ENCODE measurements at places on chromosomes 1 and 21. TPM values are rescaled to one million over a fixed set of nuclear protein-coding genes. Genes with fewer than 3 reads are reported as not detected.

The NBPF4 gene
- not detected for total RNA-seq

The CHIA gene
- not detected for total RNA-seq

The AADACL4 gene
- total RNA-seq = not detected

The ADGRL2 gene
- 76.3 TPM for total RNA-seq

- no peak for DNase-seq
- peaks cover 43% of the 10 kb centered on the region for H3K36me3 ChIP-seq
- H3K4me1 ChIP-seq = no peaks in the 10 kb centered on the region
- no peaks in the 10 kb centered on the region for H3K27me3 ChIP-seq
- no peak overlapping the region for H3K4me3 ChIP-seq
- H3K27ac ChIP-seq = no peak overlapping the region
Measured at GRCh38 chr21:29033301-29033700, 8.8 kb downstream of the USP16 start.

- H3K4me1 ChIP-seq = peaks cover 26% of the 10 kb centered on the region
- no peak overlapping the region for H3K4me3 ChIP-seq
- no peak overlapping the region for H3K27ac ChIP-seq
- H3K36me3 ChIP-seq = no peaks in the 10 kb centered on the region
- H3K27me3 ChIP-seq = no peaks in the 10 kb centered on the region
Measured at GRCh38 chr1:201424146-201424545, 2.6 kb upstream of the TNNI1 start.

- peak within 1 kb of the TSS; percentile 77 for H3K4me3 ChIP-seq
- H3K27ac ChIP-seq = no peak within 1 kb of the TSS
- DNase-seq = peak; percentile 86
- no peaks in the 10 kb centered on the region for H3K36me3 ChIP-seq
- peaks cover 13% of the 10 kb centered on the region for H3K4me1 ChIP-seq
- H3K27me3 ChIP-seq = no peaks in the 10 kb centered on the region
Measured at GRCh38 chr21:36156815-36157670, at the start of gene DOP1B. Gene DOP1B (plus strand): TSS chr21:36156824. CDS start chr21:36164734, 7,910 bp downstream.

GRCh38 chr1:115728341-115728740 is 40.2 kb downstream of the CASQ2 start:
- H3K4me3 ChIP-seq = no peak overlapping the region
- H3K27ac ChIP-seq = peak overlapping the region; percentile 95
- H3K27me3 ChIP-seq = no peaks in the 10 kb centered on the region
- H3K36me3 ChIP-seq = no peaks in the 10 kb centered on the region
- DNase-seq = no peak

DNA sequence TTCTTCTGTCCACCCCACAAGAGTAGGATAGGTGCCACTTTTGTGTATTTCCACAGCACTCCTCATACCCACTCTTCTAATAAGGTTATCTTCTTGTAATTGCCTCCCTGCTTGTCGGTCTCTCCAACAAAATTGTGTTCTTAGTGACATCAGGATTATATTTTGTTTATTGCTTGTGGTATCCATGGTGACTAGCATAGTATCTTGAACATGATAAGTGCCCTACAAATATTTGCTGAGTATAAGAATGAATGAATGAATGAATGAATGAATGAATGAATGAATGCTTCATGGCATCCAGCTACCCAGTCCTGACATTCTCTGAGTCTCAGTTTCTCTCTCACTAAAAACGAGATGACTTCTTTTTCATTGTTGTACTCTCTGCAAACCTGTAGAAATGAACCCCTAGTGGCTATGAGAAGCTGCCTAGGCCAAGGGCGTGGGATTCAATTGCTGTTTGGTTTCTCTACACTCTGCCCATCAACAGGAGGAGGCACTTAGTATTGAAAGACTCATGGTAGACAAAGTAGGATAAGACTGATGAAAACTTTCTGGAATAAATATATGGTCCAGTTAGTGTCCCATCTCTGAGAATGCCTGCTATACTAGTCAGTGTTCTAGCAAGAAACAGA is 121.0 kb downstream of the TMEM53 start:
- no peaks in the 10 kb centered on the region for H3K36me3 ChIP-seq
- H3K27ac ChIP-seq = no peak overlapping the region
- peaks cover 18% of the 10 kb centered on the region for H3K27me3 ChIP-seq
- peaks cover 14% of the 10 kb centered on the region for H3K4me1 ChIP-seq
- DNase-seq = no peak

DNA sequence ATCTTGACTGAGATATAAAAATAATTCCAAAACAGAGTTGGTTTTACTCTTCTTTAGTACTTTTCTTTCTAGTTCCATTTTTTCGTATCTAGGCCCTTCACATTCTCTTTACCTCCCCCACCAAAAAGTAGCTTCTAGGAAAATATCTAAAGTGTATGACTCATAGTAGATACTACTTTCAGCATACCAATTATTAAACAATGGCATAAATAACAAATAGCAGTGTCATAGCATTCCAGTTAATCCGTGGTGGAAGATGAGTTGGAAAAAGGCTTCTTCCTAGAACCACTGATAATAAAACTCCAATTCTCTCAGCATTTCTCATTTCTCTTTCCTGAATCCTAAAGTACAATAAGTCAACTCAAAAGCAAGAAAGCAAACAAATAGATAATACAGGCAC is 859.0 kb upstream of the B3GALT2 start:
- H3K36me3 ChIP-seq = no peaks in the 10 kb centered on the region
- H3K4me3 ChIP-seq = no peak overlapping the region
- no peak overlapping the region for H3K27ac ChIP-seq
- peaks cover 7% of the 10 kb centered on the region for H3K4me1 ChIP-seq

- DNase-seq = no peak
- no peaks in the 10 kb centered on the region for H3K36me3 ChIP-seq
- no peak overlapping the region for H3K4me3 ChIP-seq
- H3K27ac ChIP-seq = no peak overlapping the region
- peaks cover 30% of the 10 kb centered on the region for H3K4me1 ChIP-seq
- H3K27me3 ChIP-seq = no peaks in the 10 kb centered on the region
Measured at GRCh38 chr1:64960731-64961130, 5.6 kb downstream of the JAK1 start.

- no peak overlapping the region for H3K27ac ChIP-seq
- DNase-seq = no peak
- H3K4me1 ChIP-seq = no peaks in the 10 kb centered on the region
- no peak overlapping the region for H3K4me3 ChIP-seq
- H3K27me3 ChIP-seq = peaks cover 7% of the 10 kb centered on the region
Measured at GRCh38 chr1:87236585-87236984, 92.1 kb upstream of the LMO4 start.

- H3K4me3 ChIP-seq = no peak overlapping the region
- H3K27me3 ChIP-seq = peaks cover 38% of the 10 kb centered on the region
- H3K27ac ChIP-seq = no peak overlapping the region
Measured at GRCh38 chr1:206570529-206570928, 41.7 kb downstream of the EIF2D start.

DNA sequence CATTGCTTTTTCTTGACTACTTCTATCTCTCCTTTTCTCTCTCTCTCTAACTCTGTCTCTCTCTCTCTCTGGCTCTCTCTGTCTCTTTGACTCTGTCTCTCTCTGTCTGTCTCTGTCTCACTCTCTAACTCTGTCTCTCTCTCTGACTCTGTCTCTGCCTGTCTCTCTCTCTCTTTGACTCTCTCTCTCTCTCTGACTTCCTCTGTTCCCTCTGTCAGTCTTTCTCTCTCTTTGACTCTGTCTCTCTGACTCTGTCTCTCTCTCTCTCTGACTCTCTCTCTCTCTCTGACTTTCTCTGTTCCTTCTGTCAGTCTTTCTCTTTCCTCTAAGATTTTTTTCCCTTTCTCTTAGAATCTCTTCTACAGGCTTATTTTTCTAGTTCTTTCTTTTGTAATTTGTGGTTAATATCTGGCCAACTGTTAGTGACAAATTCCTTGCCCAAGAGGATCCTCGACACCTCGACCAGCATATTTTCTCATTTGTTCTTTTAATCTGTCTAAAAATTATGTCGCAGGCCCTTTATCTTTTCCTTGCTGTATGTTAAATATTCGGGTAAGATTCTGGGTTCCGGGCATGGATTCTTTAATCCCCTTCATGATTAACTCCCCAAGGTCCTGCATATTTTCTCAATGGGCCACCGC is at the start of gene ATAD3C:
Gene ATAD3C, plus strand, starts transcription at position 591 of the 641 bp plus-strand sequence. CDS start 995 bp downstream, outside the sequence.
- no peak within 1 kb of the TSS for H3K4me3 ChIP-seq
- H3K4me1 ChIP-seq = no peaks in the 10 kb centered on the region
- DNase-seq = no peak
- H3K36me3 ChIP-seq = no peaks in the 10 kb centered on the region
- H3K27ac ChIP-seq = no peak within 1 kb of the TSS

GRCh38 chr21:26447932-26448475 is 125.1 kb downstream of the CYYR1 start:
- DNase-seq = no peak
- H3K27ac ChIP-seq = peak overlapping the region; percentile 80
- peaks cover 21% of the 10 kb centered on the region for H3K4me1 ChIP-seq
- H3K27me3 ChIP-seq = no peaks in the 10 kb centered on the region
- H3K4me3 ChIP-seq = no peak overlapping the region

GRCh38 chr21:35399002-35399530 is 350.0 kb upstream of the RUNX1 start:
- H3K27me3 ChIP-seq = no peaks in the 10 kb centered on the region

DNA sequence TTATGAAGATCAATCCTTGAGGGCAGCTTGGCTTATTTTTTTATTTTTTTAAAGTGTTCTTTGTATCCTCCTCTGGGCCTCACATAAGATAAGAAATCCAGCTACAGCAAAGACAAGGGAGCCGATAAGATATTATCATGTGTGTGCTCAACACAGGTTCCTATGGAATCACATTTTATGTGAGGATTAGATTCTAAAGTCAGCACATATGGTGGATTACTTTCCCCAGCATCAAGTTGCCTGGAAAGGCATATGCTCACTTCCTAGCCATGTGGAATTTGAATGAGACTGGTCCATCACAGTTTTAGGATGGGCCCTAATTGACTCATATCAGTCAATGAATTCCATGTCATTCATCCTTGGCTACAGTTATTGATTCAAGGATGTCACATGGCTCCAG is 456.9 kb upstream of the LRRC7 start:
- H3K36me3 ChIP-seq = no peaks in the 10 kb centered on the region
- no peaks in the 10 kb centered on the region for H3K4me1 ChIP-seq
- no peak overlapping the region for H3K4me3 ChIP-seq
- no peak overlapping the region for H3K27ac ChIP-seq
- H3K27me3 ChIP-seq = no peaks in the 10 kb centered on the region
- DNase-seq = no peak

- H3K36me3 ChIP-seq = no peaks in the 10 kb centered on the region
- H3K4me3 ChIP-seq = no peak overlapping the region
- no peaks in the 10 kb centered on the region for H3K4me1 ChIP-seq
Measured at GRCh38 chr1:218031901-218032300, 253.2 kb upstream of the RRP15 start.

DNA sequence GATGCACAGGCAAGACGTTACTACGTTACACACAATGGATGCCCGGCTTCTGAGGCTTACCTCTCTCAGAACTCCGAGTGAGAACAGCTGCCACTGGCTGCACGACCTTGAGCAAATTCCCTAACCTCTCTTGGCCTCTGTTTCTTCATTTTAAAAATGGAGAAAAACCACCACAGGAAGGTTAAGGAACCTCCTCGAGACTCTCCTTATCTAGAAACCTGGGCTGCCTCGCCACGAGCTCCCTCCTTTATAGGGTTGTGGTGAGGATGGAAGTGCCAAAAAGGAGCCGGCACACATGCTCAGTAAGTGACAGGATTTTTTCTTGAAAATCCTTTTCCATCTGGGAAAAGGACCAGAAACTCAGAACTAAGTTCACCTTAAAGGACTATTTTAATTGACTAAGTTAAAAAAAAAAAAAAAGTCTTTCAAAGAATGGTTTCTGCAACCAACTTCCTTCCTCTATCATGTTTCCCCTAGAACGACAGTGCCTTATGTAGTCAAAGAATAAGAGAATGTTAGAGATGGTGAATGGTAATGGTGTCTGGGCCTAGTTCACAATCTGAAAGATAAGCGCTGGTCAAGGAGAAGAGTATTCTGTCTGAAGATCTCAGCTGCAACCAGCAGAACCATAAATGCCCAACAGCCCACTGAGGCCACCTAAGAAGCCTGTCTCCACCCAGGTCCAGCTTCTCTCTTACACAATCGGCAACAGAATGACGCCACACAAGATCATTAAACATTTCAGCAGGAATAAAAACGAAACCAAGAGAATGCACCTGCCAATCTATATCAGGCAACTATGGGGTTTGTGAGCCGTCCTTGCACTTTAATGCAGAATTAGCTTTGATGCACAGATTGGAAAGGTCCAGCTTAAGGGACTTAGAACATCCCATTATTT is 64.9 kb downstream of the SLC45A1 start:
- peak overlapping the region; percentile 56 for H3K27ac ChIP-seq
- peaks cover 6% of the 10 kb centered on the region for H3K36me3 ChIP-seq
- H3K27me3 ChIP-seq = no peaks in the 10 kb centered on the region
- peaks cover 62% of the 10 kb centered on the region for H3K4me1 ChIP-seq

DNA sequence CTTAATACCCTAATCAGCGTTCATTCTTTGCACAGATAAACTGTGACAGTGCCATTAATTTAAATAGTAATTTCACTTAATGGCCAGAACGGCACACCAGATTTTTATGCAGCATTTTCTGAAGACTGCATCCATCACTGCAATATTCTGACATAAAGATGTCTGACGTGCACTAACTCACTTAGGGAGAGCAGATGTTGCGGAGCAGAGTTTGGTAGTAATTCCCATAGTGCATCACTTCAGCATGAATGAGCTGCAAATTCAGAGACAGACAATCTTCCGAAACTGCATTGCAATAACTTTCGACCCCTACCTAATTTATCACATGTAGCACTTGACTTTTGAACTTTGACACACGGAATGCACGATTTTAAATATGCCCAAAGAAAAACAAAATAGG is 225.3 kb downstream of the KCTD3 start:
- H3K4me3 ChIP-seq = no peak overlapping the region
- H3K4me1 ChIP-seq = no peaks in the 10 kb centered on the region
- H3K36me3 ChIP-seq = no peaks in the 10 kb centered on the region
- no peak overlapping the region for H3K27ac ChIP-seq
- H3K27me3 ChIP-seq = no peaks in the 10 kb centered on the region
